ENCODE measurements at places on chromosomes 3 and 15.

GRCh38 chr3:16994854-16995525, 110.2 kb downstream of the PLCL2 start:
- no peak for DNase-seq

DNA sequence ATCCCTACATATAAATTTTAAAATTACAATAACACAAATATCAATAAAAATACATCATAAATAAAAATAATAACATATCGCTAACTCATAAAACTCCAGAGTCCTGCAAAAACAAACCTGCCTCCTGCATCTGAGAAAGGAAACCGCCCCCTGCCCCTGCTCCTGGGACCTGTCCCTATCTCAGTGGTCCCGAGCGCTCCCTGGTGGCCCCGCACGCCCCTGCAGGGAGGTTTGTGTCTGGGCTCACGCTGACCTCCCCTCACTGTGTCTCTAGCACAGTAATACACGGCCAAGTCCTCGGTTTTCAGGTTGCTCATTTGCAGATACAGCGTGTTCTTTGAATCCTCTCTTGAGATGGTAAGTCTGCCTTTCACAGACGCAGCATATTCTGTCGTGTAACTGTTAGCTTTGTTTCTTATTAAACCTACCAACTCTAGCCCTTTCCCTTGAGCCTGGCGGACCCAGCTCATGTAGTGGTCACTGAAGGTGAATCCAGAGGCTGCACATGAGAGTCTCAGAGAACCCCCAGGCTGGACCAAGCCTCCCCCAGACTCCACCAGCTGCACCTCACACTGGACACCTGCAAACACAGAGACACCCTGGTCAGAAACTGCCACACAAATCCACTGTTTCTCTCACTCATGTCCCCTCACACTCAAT, 554.1 kb downstream of the GOLGA6L6 start:
- peak; percentile 59 for DNase-seq

- no peak for DNase-seq
Measured at GRCh38 chr15:58431221-58432149, at the start of gene LIPC. LIPC (plus strand) TSS chr15:58431991; CDS start chr15:58432033, 42 bp downstream.

- DNase-seq: peak; percentile 91
Measured at GRCh38 chr3:38579141-38579540, 70.3 kb downstream of the SCN5A start.

DNA sequence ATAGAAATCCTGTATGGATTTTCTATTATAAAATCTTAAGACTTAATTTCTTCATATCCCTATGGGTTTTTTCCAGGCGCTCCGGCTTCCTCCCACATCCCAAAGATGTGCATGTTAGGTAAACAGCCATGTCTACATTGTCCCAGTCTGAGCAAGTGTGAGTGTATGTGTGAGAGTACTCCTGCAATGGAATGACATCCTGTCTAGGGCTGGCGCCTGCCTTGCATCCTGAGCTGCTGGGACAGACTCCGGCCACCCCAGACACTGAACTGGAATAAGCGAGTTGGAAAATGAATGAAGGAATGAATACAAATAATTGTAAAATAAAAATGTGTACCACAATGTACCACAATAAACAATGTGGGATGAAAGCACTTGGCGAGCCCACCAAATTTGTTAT, 69.2 kb downstream of the RFTN1 start:
- DNase-seq: no peak

GRCh38 chr15:101156061-101156460, 95.8 kb downstream of the CHSY1 start:
- no peak for DNase-seq
